Mammary epithelial cell (primary cell): ENCODE measurements at places on chromosomes 5 and 9. TPM values are rescaled to one million over a fixed set of nuclear protein-coding genes. Genes with fewer than 3 reads are reported as not detected.

MARCOL gene
- total RNA-seq, result not detected

PKN3 gene
- 0.33 TPM for total RNA-seq

DNA sequence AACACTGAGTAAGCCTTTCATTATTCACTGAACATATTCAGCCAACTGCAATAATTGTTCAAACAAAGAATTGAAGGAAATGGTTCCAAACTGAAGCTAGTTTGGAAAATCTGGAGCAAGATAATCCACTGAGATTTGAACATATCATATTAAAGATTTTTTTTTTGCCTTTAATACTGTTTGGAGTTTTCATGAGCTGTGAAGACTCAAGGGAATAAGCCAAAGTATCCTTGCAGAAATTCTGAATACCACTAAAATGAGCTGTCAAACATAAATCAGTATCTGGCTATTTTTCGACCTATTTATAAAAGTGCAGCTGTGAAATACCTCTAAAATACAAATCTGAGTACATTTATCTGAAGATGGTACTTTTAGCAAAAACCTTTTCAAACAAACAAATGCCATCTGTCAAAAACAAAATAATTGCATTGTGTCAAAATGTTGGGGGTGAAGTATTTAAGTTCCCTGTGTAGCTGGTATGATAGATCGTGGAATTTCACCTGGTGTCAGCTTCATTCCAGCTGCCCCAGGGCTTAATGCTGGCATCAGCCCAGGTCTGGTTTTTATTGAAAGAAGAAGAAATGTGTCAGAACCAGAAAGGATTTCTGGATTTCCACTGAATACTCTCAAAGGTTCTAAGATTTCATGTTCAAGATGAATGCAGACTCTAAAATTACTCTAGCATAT is 149.0 kb upstream of the GRAMD2B start:
- peak; percentile 29 for DNase-seq

- DNase-seq, result no peak
Observed at GRCh38 chr5:127084656-127085055, 11.4 kb upstream of the C5orf63 start.

GRCh38 chr5:147156012-147156411 is 78.8 kb upstream of the STK32A start:
- DNase-seq, result no peak

DNA sequence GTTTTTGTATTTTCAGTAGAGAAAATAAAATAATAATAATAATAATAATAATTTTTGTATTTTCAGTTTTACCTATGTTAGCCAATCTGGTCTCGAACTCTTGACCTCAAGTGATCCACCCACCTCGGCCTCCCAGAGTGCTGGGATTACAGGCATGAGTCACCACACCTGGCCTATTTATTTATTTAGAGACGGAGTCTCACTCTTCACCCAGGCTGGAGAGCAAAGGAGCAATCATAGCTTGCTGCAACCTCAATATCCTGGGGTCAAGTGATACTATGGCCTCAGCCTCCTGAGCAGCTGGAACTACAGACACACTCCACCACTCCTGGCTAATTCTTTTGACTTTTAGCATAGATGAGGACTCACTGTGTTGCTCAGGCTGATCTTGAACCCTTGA is 167.5 kb downstream of the TLE1 start:
- peak; percentile 56 for DNase-seq

DNA sequence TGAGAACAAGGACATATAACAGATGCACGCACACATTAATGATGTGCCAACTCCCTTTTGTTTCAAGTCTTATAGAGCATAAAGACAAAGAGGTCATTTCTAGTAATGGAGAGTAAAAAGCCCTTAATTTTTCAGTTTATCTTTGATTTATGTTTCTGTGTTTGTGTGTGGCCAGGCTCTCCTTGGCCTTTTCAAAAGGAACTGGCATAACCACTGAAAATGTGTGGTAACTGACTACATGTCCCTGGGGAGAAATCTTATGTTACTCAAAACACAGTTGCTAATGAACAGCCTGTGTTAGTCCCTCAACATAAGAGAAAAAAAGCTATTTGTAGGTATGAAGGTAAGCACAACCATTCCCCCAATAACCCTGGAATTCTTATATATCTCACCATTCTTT is 47.6 kb upstream of the SHOC1 start:
- DNase-seq, result no peak

GRCh38 chr5:124200381-124200780 is 546.1 kb downstream of the ZNF608 start:
- no peak for DNase-seq
